ENCODE measurements at places on chromosomes 4 and X.

GRCh38 chr4:122285285-122285684 is 93.5 kb upstream of the ADAD1 start:
- DNase-seq = peak; percentile 35

GRCh38 chrX:118574666-118575065 is 79.1 kb downstream of the DOCK11 start:
- no peak for DNase-seq

GRCh38 chr4:107900067-107900466 is 31.3 kb upstream of the CYP2U1 start:
- DNase-seq = no peak

GRCh38 chr4:87044511-87045233 is 109.9 kb downstream of the AFF1 start:
- no peak for DNase-seq

DNA sequence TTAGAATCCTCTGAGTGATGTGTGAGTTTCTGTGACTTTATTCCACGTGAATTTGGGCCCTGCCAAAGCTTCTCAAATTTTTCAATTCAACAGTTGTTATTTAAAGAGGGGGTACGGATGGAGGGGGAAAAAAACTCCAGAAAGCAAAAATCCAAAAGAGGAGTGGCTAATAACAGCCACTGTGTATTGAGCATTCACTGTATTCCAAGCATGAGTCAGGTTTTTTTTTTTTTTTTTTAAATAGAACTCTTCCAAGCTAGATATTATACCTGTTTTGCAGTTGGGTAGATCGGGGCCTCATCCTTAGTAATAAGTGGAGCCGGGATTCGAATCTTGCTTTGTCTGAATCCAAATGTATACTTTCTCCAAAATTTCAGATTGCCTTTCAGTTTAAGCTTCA is 6.4 kb upstream of the RHOH start:
- DNase-seq = no peak

DNA sequence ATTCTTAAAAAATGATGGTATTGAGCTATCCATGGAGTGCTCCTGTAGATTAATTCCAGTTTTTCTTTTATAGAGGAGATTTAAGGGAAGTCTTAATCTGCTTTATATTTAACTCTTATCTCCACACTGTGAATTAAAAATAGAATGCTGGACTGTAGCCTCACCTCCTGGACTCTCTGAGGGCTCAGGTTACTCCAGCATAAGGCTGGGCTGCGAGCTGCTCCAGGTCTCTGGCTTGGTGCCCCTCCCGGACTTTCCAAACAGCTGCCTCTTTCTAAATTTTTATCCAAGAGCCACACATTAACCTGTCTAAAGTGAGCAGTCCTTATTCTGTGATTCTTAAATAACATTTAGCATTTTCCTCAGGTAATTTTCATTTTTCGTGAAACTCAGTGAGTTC is 218.7 kb upstream of the JADE1 start:
- DNase-seq = no peak

DNA sequence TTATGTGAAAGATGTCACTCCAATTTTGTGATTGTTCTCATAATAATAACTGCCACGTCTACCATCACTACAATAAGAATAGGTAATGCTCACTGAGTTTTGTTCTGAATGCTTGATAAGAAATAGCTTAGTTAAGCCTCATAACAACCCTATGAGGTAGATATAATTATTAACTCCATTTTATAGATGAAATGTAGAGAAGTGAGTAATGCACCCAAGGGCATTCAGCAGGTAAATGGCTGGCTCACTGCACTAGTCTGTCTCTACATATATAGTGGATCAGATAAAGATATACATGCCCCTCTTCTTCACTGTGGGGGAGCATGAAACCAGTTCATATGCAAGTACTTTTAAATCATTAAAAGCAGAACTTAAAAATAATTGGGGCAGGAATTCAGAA is 65.8 kb upstream of the SLC4A4 start:
- no peak for DNase-seq

GRCh38 chrX:15384304-15384703 is at the start of gene VEGFD:
TSS of gene VEGFD (minus strand) at chrX:15384413. CDS start at chrX:15383946, 467 bp downstream.
- peak; percentile 29 for DNase-seq

DNA sequence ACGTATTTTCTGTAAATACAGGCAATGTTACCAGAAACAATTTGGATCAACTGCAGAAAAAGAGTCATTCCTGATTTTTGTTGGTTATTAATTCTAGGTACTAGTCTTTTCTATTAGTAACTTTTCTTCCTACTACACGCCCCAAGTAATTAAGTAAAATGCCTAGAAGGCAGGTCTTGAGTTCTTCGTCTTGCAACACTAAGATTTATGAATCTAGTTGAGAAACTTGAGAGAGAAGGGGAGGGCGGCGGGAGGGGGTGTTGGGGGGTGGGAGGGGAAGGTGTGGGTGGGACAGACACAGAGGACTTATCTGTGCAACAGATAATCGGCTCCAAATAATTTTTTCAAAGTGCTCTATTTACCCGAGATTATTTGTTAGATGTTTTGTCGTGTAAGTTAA is 3.0 kb downstream of the RAP2C start:
- no peak for DNase-seq

DNA sequence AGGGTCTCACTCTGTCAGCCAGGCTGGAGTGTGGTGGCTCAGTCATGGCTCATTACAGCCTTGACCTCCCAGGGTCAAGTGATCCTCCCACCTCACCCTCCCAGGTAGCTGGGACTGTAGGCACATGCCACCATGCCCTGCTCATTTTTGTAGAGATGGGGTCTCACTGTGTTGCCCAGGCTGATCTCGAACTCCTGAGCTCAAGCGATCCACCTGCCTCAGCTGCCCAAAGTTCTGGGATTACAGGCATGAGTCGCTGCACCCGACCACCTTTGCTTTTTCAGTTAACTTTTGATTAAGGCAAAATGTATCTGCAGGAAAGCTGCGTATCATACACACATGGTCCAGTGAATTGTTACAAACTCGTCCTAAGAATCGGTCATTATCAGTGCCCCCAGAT is 16.5 kb upstream of the CLCN4 start:
- DNase-seq = no peak

GRCh38 chr4:70783096-70783495 is 56.6 kb downstream of the GRSF1 start:
- no peak for DNase-seq

DNA sequence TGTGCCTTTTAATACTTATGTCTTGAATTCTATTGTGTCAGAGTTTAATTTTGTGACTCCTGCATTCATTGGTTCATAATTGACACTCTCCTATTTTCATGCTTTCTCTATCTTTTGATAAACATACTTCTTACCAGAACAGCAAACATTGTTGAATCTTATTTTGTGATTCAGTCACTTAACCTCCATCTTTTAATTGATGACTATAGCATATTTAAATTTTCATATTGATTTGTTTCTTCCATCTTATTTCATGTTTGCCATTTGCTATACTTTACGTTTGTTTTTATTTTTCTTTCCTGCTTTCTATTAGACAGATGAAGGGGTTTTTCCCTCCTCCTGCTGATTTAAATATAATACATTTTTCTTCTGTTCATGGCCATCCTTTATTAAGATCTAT is 115.5 kb upstream of the FAM9A start:
- DNase-seq = no peak

- peak; percentile 82 for DNase-seq
Observed at GRCh38 chr4:3644849-3645627, 112.8 kb upstream of the LRPAP1 start.

DNA sequence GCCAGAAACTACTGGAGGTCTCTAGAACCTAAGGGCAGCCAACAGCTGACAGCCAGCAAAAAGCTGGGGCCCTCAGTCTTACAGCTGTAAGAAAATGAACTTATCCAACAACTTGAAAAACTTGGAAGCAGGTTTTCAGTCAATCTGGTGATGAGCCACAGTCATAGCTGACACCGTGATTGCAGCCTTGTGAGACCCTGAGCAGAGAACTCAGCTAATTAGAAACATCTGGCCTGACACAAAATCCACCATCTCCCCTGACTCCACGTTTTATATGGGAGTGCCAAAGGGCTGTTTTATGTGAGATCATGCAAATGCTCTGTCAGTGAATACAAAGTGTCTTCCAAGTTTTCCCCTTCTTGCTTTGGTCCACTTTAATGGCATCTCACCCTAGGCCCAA is 198.8 kb upstream of the DCAF8L1 start:
- DNase-seq = no peak

GRCh38 chr4:68797618-68798017 is 18.2 kb upstream of the UGT2B10 start:
- DNase-seq = no peak

DNA sequence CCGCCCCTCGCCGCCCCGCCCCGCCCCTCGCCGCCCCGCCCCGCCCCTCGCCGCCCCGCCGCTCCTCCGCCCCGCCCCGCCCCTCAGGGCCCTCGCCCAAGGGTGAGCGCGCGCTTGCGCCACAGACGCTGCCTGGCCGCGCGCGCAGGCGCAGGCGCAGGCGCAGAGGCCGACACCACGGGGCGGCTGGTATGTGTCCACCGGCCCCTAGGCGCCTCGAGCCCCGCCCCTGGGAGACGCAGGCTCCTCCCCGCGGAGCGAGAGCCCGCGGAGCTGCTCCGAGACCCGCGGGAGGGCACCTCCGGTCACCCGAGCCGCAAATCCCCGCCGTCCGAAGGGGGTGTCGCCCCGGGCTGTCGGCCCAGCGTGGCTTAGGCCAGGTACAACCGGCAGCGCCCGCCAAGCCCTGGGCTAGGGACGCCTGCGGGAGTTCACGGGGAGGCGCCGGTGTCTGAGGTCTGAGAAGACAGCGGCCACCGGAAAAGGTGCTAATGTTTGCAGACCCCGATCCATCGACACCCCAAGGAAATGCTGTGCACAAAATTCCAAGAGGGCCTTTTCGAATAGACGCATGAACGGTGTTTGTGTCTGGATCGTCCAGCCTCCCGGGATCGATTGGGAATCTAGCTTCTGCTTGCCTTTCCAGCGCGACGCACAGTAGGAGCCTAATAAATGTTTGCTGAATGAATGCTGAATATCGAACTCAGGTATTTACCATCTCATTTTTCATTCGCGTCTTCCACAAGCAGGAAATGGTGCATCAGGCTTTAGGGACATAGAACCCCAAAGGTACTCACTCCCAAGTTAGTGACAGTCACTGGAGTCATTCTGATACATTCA is 473 bp upstream of the CCNQ start:
- DNase-seq = peak; percentile 87

- DNase-seq = no peak
Observed at GRCh38 chr4:26786916-26787315, 73.7 kb upstream of the STIM2 start.

DNA sequence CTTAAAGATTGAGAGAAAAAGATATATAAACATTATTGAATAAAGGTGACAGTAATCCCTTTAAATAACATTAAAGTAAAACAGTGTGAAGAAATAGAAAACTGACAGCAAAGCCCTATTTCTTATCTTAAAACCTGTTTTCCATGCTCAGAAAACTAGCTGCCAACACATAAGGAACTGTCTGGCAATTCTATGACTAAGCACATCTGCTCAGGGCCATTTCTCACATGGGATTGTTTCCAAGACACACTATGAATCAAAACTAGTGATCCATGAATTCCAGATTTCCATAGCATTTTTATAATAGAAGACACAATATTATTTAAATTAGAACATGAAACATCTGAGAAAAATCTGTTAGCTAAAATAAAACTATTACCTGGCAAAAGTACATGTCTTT is 113.4 kb downstream of the SCLT1 start:
- DNase-seq = peak; percentile 75

- no peak for DNase-seq
Observed at GRCh38 chr4:183852910-183853547, 52.1 kb upstream of the STOX2 start.

GRCh38 chr4:185902654-185903053 is 90.7 kb upstream of the SORBS2 start:
- peak; percentile 6 for DNase-seq

DNA sequence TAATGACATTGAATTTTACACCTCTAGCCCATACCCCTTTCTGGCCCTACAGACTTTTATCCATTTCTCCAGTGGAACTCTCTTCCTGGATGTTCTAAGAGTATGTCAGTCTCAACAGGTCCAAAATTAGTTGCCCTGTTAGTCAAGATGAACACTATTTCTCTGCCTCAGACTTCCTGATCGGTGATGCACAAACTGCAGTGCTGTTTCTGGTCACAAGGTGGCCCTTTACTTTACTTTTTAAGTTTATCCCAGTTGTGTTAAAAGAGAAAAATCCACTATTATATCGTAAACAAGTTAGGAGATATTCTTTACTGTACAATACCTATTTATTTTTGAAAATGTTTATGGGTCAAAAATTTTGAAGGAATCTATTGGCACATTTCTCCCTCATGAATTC is 13.1 kb downstream of the TCEAL7 start:
- DNase-seq = peak; percentile 52

DNA sequence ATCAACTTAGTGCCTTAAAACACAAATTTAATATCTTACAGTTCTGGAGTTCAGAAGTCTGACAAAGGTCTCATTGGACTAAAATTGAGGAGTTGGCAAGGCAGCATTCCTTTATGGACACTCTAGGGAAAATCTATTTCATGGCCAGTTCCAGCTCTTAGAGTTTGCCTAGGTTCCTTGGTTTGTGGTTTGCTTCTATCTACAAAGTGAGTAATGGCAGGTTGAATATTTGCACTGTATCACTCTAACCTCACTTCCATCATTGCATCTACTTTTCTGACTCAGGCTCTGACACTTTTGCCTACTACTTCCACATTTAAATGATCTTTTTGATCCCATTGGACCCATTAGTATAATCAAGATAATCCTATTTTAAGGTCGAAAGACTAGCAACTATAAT is 64.7 kb upstream of the PCDH10 start:
- no peak for DNase-seq

GRCh38 chr4:158523990-158524535 is 2.4 kb downstream of the RXFP1 start:
- DNase-seq = no peak

- no peak for DNase-seq
Observed at GRCh38 chr4:996030-996996, 3.1 kb upstream of the SLC26A1 start.

GRCh38 chrX:107272431-107272921 is 66.1 kb downstream of the DNAAF6 start:
- no peak for DNase-seq

DNA sequence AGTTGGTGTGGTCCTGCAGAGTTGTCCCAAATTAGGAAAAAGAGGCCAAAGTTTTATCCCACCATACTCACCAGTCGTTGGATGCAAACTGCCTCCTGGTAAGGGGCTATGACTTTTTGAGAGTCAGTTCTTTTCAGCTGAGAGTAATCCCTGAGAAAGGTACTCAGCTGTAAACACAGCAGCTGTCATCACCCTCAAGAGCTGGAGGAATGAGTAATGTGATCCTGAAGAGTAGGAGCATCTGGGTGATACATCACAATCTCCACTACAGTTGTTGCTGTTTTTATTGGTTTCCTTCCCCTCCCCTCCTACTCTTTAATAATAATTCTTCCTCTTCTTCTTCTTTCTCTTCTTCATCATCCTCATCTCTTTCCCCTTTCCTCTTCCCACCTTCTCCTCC is 5.7 kb downstream of the MAGEE1 start:
- DNase-seq = no peak

DNA sequence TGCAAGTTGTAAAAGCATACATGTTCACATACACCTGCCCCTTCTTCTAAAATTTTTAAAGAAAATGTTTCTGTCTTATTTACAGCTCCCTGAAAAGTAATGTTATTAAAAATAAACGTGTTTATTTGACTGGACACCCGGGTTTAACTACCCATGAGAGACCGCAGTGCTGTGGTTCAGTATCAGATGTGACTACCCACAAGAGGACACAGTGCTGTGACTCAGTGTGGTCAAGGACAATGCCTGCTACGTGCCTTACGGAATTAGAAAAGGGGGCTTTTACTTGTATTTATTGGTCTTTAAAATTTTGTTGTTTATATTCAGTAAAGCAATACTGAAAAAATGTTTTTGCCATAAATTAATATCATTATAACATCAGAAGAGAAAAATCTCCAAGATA is 641.4 kb downstream of the TRIML1 start:
- no peak for DNase-seq

Data from EH (cell line).